Activated naive CD4-positive, alpha-beta T cell treated with Interleukin-2 at 50 U/mL for 16 hours (primary cell): ENCODE measurements at places on chromosomes 7 and 10.
A peak's percentile ranks its signal among the peaks of the same experiment; 100 is the strongest.

DNA sequence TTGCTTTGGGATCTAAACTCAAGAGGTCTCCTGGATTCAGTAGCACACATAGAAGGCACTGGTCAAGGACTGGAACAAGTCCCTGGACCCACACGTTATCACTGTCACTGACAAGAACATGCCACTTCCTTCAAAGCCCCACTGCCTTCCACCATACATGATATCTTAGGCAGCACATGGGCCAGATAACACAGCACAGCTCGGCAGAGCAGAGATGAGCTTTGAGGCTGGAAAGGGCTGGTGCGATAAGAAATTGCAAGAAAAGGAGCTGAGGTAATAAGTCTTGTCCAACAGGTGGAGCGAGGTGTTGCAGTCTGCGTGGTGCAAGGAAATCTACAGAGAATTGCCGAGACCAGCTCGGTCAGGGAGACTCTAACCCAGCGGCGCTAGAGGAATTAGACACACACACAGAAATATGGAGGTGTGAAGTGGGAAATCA, 139.8 kb upstream of the CDK13 start:
- no peak for DNase-seq

DNA sequence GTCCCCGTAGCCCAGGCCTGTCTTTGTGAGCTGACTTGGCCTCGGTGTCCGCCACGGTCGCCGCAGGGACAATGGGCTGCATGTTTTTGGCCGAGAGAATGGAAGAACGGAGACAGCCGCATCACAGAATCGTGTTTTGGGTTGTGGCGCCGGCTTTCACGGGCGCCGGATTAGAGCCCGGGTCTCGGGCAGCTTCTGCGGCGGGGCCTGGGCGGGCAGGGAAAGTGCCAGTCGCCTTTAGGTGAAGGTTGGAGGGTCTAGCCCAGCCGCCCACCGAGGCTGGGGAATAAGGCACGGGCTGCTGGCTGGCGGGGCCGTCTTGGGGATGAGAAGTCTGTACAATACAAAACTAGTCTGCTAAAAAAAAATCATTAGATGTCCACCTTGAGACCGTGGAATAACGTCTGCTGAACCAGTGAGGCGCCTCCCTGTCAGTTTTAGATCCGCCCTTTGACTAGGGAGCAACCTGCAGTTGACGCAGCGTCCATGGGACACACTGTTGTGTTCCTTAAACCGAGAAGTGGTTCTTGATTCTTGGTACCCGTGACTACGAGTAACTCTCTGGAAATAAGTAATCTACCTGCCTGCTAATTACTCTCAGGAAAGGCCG, 577 bp downstream of the DNAJB9 start:
- peak; percentile 51 for DNase-seq

GRCh38 chr7:111639934-111640333, 77.6 kb upstream of the IMMP2L start:
- DNase-seq: no peak

GRCh38 chr10:73876971-73877370, 2.6 kb upstream of the CAMK2G start:
- DNase-seq: no peak

DNA sequence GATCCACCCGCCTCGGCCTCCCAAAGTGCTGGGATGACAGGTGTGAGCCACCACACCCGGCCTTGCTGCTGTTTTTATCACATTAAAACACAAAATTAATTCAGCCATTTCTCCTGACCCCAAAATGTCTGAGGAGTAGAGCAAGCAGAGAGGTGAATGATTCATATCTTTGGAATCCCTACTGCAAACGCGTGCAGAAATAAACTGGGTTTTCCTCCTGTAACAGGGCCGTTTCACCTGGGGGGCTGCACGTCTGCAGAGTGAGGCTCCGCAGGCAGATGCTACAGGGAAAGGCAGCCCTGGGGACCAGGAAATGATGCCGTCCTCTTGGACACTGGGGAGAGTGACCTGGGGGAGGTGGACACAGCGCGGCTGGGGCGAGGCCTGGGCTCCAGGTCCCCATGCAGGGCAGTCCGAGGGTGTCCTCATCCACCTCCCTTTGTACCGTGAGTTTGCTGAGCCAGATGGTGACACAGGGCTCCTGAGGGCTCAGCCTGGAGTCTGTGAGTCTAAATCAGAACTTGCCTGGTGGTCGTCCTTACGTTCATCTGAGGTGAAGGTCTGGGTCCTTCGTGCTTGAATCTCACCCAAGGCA, 41.9 kb downstream of the PDGFA start:
- no peak for DNase-seq

- DNase-seq: no peak
These were observed 174.2 kb upstream of the HGF start for GRCh38 chr7:81944058-81944457.

DNA sequence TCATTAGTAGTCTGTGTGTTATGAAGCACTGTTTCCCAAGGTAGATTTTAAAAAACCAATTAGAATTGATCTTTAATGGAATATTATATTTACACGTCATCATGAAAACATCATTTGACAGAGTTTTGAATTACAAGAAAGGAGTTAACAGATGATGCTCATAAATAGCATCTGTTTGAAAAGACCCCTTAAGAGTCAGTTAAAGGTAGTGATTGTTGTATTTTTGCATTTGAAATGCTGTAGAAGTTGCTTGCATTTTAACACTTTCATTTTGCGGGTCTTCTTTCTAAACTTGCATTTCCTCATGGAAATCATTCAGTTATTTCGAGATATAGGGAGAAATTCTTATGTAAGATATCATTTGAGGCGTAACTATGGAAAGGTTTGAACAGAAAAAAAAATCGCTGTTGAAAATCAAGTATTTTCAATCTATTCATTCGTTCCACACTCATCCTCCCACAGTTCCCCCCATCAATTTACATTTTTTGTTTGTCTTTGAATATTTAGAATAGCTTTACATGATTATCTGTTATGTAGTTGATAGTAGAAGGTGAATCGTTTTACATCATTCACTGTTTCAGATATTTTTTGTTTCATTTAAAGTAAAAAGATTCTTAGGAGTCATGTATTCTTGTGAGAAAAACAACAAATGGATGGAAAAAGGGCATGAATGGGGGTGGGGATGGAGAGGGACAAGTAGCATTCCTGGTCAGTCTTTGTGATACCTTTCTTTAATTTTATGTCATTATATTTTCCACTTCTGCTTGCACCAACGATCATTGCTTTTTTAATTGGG, 3.0 kb upstream of the SKIDA1 start:
- no peak for DNase-seq

DNA sequence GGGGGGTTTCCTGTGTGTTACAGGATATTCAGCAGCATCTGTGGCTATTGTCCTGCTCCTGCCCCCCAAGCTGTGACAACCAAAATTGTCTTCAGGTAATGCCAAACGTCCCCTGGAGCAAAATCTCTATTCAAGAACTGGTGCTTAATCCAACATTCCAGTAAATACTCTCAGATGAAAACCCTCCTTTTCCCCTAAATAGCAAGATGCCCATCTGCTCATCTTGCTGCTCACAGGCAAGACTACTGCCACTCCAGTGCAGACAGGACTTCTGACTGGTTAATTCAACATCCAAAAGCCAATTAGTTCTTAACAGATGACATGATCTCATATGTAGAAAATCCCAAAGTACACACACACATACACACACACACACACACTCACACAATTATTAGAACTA, 20.5 kb upstream of the JAZF1 start:
- no peak for DNase-seq

DNA sequence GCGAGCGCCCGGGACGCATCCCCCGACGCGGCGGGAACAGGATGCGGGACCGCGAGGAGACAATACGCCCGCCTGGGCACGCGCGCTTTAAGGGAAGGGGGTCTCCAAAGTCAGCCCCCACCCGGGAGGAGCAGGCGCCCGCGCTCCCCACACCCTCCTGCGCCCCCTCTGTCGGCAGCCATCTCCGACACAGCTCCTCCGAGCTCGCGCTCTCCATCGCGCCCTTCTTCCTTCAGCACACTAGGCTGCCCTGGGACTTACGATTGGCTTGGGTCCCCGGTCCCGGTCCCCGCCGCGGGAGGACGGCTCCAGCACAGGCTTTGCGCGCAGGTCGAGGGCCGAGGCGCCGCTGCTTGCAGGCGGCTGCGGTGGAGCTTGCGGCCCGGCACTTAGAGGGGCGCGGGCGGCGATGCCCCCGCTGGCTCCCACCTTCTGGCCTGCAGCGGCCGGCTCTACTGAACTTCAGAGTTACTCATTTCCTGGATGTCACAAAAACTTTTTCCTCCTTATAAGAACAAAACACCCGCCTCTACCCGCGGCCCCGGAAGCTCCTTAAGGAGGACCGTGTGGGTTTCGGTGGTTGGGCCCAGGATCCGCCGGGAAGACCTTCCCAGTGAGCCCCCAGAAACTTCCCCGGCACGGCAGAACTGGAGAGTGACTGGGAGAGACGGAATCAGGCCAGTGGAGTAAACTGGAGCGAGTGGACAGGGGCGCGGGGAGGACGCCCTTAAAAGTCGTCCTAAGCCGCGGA, at the start of gene ITPRIP:
TSS of gene ITPRIP (minus strand) at position 481 of the 751 bp plus-strand sequence. CDS start 22,414 bp downstream, outside the sequence.
- DNase-seq: peak; percentile 75

DNA sequence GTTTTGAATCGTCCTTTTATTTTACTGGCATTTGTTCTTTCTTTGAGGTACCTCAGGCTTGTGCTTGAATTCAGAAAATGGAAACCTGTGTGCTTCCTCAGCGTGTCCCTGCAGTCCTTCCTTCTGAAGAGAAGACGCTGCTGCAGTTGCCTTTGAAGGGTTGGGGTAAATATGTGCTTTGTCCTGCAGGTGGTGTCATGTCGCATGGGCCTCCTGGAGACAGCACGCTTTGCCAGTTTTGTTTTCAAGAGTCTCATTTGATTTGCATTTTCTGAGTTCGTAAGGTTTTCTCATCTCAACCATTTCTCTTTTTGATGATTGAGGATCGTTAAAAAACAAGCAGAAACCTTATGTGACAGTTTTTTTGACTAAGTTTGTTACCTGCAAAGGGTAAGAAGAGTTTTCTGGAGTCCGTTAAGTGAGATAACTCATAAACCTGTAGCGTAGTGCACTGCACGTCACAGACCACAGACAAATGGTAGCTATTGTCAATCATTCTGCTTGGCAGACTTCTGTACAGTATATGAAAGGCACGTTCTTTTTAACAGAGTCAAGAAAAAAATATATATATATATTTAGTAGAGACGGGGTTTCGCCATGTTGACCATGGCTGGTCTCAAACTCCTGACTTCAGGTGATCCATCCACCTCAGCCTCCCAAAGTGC, 57.0 kb downstream of the CDC123 start:
- DNase-seq: no peak
